ENCODE measurements at places on chromosomes 11 and 22. TPM values are rescaled to one million over a fixed set of nuclear protein-coding genes. Genes with fewer than 3 reads are reported as not detected.

The MFRP gene
- total RNA-seq: not detected

The ZP1 gene
- total RNA-seq: 1.6 TPM

The APLNR gene
- total RNA-seq: 0.65 TPM

The CSKMT gene
- 6.1 TPM for total RNA-seq

The SLC22A6 gene
- not detected for total RNA-seq

The SULT4A1 gene
- total RNA-seq: not detected

The ANGPTL5 gene
- not detected for total RNA-seq

The CHRNA10 gene
- 0.39 TPM for total RNA-seq

The FAM181B gene
- total RNA-seq: under 0.01 TPM

The SNAP29 gene
- 11.5 TPM for total RNA-seq
